ENCODE measurements at places on chromosomes 12 and 14. TPM values are rescaled to one million over a fixed set of nuclear protein-coding genes. Genes with fewer than 3 reads are reported as not detected.

GRCh38 chr14:64234877-64235651 is 59.1 kb downstream of the ESR2 start:
- no peak for DNase-seq

DNA sequence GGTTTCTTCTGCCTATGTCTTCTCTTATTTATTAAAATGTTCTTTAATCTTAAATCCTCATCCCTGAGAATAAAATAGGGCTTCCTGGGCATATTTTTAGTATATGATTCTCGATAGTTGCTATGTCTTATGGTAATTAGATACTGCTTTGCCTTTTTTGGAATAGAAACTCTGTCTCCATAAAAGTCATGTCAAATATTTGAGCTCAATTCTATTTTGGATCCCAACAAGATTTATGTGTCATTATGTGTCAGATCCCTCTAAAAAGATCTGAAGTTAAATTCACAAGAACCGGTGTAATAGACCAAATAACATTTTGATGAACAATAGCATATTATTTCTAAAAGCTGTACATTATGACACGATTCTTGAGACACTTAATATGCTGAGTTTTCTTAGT is 312.5 kb upstream of the PDE3A start:
- DNase-seq: no peak

The KRT6C gene
- 0.31 TPM for total RNA-seq

The ZNF891 gene
- total RNA-seq: 4.2 TPM

DNA sequence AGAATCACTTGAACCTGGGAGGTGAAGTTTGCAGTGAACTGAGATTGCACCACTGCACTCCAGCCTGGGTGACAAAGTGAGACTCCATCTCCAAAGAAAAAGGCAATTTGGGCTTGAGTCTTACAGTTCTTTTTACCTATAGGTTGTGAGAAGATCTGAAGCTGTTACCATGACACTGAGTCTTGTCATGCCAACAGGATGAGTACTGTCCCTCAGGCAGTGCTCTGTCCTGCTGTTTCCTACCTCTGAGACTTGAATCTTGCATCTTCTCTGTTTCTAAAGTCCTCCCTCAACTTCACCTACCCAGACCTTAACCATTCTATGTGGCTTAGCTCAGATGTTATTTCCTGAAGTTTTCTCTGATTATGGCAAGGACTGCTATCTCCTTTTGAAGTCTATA is 400.8 kb upstream of the PRICKLE1 start:
- no peak for DNase-seq

DNA sequence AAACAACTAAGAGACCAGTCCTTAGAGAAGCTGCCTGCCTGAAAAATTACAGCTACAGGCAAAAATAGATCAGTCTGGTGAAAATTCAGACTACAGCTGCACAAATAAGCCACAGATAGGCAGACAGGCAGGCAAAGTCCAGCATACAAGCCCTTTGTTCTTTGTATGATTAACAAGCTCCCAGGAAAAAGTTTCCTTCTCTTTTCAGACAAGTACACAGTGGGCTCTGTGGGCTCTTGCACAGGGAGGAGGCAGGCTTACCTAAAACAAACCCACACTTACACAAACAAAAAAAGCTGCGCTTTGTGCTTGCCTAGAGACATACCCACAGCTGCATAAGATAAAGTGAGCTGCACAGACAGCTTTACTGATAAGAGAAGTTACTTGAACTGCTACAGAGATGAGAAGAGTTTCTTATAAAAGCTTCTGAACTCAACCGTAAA is 7.7 kb downstream of the OR6C68 start:
- no peak for DNase-seq

DNA sequence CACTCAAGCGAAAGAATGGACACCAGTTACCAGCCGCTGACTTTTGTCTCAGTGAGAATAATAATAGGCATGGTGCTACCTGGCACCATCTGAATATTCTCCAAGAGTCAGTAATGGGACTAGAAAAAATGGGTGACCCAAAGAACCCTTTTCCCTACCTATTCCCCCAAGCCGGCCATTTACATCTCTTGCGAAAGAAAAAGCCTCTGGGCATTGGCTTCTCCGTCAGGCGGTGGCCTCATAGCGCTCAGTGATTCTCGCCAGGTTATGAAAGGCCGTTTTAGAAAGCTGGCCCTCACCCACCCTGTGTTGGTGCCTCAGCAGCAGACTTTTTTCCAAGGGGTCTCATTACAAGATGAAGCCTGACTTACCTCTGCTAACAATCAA is 523 bp upstream of the SLC6A15 start:
- DNase-seq: no peak

GRCh38 chr14:85536833-85537190 is 6.9 kb downstream of the FLRT2 start:
- no peak for DNase-seq

The TAC3 gene
- 2.9 TPM for total RNA-seq

The CLMN gene
- 23.0 TPM for total RNA-seq

Measured in type B pancreatic cell (in vitro differentiated cells).